ENCODE measurements at places on chromosomes 16 and 17.
A peak's percentile ranks its signal among the peaks of the same experiment; 100 is the strongest.

- no peak for DNase-seq
Measured at GRCh38 chr16:62036101-62036801, at the start of gene CDH8. CDH8 (minus strand) TSS chr16:62036438; CDS start chr16:62021403, 15,035 bp downstream.

GRCh38 chr17:79026376-79027273 lies 2.7 kb downstream of the C1QTNF1 start:
- DNase-seq, result no peak

DNA sequence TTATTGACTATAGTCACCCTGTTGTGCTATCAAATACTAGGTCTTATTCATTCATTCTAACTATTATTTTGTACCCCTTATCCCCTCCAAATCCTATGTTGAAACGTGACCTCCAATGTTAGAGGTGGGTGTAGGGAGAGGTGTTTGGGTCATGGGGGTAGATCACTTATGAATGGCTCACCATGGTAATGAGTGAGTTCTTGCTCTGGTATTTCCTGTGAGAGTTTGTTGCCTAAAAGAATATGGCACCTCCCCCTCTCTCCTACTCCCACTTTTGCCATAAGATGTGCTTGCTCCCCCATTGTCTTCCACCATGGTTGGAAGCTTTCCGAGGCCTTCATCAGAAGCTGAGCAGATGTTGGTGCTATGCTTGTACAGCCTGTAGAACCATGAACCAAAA lies 59.3 kb upstream of the BRD7 start:
- DNase-seq, result no peak

DNA sequence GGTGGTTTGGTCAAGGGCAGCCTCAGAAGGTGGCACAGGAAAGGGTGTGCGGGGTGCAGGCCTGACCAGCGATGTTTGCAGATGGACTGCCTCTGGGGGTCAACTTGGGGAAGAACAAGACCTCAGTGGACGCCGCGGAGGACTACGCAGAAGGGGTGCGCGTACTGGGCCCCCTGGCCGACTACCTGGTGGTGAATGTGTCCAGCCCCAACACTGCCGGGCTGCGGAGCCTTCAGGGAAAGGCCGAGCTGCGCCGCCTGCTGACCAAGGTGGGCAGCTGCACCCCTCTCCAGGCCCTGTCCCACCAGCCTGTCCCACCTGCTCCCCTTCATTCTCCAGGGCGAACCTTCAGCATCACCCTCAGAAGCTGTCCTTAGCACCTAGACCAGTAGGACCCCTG lies 12.5 kb downstream of the DHODH start:
- DNase-seq, result no peak

DNA sequence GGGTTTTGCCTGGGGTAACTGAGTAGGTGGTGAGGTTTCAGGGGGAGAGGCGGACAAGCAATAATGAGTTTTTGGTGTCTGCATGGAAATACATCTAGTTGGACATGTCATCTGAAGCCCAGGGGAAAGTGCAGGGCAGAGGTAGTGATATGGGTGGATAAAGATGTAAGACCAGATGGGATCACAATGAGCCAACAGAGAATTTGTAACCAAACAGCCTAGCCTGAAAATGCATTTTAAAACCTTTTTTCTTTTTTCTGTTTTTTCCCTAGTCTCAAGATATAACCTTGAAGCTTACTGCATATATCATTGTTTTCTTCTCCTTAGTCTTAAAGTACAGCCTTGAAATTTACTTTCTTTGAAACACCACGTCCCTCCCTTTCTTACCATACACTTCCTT lies 3.7 kb upstream of the ZNF19 start:
- DNase-seq, result no peak

- no peak for DNase-seq
Measured at GRCh38 chr17:63479495-63480184, 2.8 kb downstream of the ACE start.

GRCh38 chr17:31394544-31394943 lies 3.1 kb downstream of the RAB11FIP4 start:
- peak; percentile 29 for DNase-seq

- no peak for DNase-seq
Measured at GRCh38 chr17:65633988-65634387, 72.5 kb upstream of the AXIN2 start.

- DNase-seq, result no peak
Measured at GRCh38 chr17:79324194-79324593, 249.6 kb downstream of the ENGASE start.

DNA sequence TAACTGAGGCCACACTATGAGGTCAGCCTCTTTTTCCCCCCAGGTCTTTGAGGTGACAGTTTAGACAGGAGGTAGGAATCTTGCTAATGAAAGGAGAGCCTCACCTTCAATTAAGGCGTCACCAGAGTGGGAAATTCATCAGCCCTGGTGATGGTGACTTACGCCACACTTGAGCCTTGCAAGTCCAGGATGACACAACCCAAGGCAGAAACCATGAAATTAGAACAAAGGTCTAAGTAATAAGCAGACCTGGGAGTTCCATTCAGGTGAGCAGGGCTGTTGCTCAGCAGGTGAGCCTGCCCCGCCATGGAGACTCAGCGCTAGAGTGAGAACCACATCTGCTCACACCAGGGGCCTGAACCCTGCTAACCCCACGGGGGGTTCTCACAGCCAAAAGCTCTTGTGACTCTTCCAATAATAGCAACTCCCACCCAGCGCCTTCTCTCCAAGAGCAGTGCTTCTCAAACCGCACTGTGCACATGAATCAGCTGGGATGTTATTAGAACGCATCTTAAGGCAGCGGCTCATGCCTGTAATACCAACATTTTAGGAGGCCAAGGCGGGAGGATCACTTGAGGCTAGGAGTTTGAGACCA lies 28.7 kb upstream of the KIFC3 start:
- no peak for DNase-seq

- no peak for DNase-seq
Measured at GRCh38 chr16:60818465-60818864, 1217.8 kb downstream of the CDH8 start.

GRCh38 chr17:31787857-31788570 lies 71.0 kb downstream of the COPRS start:
- no peak for DNase-seq

- DNase-seq, result no peak
Measured at GRCh38 chr16:57623251-57624043, 5.0 kb upstream of the ADGRG1 start.

- no peak for DNase-seq
Measured at GRCh38 chr17:82242977-82243647, 14.3 kb downstream of the SLC16A3 start.

DNA sequence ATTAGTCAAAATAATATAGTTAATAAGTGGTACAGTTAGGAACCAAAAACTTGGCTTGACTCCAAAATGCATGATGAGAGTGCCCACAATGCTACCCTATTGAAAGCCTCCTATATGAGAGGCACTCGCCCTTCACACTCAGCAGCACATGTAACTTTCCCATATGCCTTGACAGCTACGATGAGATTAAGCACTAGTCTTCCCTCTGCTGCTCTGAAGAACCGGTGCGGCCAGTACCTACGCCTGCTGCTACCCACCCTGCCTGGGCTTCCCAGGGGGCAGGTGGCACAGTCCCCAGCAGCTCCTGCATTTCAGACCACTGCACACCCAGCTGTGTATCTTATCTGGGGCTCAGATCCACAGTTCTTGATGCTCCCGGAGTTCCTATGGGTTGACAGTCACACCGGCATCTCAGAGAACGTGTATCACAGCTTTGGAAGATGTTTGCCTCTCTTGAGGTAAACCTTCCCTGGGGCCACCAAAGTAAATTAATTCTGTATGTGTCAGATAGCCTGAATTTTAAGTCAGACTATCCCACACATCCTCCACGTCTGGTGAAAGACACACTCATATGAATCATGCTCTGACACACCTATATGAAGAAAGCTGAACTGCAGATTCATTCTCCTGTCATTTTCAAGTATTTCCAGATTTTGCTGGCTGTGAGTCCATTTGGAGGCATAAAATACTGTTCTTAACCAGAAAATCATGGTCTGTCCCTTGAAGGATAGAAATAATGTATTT lies 77.8 kb downstream of the MYH10 start:
- no peak for DNase-seq

- no peak for DNase-seq
Measured at GRCh38 chr17:76879691-76880090, 11.5 kb downstream of the MGAT5B start.

GRCh38 chr16:49467540-49468372 lies 94.2 kb downstream of the C16orf78 start:
- DNase-seq, result no peak

GRCh38 chr16:85878407-85878806 lies 20.6 kb upstream of the IRF8 start:
- DNase-seq, result no peak

DNA sequence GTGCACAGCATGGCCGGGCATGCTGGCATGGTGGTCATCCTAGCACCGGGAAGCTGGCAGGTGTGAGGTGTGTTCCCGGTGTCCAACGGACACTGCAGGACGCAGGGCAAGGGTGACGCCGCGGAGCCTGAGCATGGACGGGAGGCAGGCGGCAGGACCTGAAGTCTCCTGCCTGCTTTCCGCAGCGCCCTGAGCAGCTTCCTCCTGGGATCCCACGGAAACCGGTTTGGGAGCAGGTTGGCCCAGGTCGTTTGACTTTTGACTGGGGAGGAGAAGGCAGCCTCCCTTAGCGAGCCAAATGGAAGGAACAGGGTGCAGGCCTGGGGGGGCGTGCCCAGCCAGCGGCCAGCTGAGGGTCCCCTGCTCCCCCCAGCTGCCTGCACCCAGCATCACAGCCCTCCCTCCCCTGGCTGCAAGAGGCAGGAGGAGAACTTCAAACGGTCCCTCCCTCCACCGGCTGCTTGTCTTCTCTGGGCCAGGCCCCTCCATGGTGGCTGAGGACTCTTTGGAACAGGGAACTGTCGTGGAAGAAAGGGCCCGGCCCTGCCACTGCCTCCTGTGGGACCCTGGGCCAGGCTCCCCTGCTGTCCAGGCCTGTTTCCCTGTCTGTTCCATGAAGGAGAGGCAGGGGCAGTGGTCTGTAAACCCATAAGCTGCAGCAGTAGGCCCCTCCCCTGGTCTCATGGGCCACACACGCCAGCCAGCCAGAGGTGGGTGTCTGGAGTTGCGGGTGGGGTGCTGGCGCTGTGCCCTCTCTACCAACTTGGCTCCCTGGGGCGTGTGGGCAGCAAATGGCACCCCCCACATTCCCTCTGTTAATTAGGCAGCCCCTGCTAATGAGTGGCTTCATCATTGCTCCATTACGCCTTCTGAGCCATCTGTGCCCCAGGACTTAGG lies 7.8 kb upstream of the ADGRG1 start:
- DNase-seq, result no peak

DNA sequence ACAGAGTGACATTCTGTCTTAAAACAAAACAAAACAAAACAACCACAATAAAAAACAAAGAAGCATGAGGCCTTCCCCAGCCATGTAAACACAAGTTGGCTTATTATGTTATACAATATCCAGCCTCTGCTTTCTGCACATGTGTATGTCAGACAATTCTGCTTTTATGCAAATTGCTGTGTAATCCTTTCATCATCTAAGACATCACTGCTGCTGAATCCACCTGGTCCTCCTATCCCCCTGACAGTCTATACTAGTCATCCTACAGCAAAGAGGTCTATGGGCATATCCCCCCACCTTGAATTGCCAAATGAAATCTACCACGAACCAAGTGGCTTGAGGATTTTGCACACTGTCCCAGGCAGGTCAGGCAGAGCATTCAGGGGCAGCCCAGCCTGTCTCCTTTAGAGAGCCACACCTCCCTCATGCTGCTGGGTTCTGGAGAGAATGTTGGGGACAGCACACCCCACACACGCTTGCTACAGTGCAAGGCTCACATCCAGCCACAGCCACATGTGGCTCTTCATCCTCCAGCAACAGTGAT lies 339.6 kb upstream of the CDH5 start:
- no peak for DNase-seq

DNA sequence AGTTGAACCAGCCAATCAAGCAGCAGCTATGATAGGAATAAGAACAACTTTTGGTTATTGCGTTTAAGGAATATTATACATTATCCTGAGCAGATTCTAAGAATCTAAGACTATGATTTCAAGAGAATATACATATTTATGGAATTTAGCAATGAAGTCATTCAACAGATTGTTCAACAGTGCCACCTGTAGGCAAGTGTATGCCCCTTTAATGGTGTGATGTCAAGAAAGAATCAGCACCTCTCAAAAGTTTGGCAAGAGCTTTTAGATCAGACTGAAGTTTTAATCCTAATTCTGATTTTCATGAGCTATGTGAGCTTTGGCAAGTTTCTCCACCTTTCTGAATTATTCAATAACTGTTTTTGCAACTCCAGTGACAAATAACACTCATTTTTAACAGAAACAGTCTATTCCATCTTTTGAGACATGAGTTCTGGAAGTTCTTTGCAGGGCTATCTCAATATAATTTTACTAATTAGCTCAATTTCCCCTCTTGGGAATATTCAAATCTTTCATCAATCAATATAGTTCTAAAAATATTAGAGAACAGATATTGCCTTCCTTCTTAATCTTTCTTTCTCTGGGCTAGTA lies 474.3 kb upstream of the TOM1L1 start:
- DNase-seq, result no peak

- DNase-seq, result no peak
Measured at GRCh38 chr17:42685831-42686230, 3.5 kb downstream of the CNTNAP1 start.

- no peak for DNase-seq
Measured at GRCh38 chr17:10116753-10117420, 81.5 kb downstream of the GAS7 start.

DNA sequence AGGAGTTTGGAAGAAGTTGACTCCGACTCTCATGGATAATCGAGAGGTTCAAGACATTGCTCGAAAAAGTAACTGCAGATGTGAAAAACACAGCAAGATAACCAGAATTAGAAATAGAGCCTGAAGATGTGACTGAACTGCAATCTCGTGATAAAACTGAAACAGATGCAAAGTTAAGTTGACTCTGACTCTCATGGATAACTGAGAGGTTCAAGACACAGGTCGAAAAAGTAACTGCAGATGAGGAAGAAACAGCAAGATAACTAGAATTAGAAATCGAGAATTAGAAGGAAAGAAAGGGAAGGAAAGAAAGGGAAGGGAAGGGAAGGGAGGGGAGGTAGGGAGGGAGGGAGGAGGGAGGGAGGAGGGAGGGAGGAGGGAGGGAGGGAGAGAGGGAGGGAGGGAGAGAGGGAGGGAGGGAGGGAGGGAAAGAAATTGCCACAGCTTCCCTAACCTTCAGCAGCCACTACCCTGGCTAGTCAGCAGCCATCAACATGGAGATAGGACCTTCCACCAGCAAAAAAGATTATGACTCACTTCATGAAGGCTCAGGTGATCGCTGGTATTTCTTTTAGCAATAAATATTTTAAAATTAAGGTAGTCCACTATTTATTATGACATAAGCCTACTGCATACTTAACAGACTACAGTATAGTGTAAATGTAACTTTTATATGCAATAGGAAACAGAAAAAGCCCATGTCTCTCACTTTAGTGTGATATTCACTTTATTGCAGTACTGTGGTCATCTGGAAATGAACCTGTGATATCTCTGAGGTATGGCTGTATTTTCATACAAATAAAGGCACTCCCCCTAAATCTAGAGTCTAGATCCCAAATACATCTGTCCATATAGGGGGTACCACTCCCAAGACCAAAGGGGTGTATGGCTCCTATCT lies 68.3 kb downstream of the KANSL1 start:
- no peak for DNase-seq

DNA sequence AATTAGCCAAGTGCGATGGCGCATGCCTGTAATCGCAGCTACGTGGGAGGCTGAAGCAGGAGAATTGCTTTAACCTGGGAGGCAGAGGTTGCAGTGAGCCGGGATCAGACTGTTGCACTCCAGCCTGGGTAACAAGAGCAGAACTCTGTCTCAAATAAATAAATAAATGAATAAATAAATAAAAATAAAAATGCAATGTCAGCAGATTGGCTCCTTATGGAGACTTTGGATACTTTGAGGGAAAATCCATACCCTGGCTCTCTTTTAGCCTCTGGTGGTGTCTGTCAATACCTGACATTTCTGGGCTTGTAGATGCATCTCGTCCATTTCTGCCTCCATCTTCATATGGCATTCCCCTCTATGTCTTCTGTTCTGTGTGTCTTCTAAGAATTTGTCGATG lies 66.7 kb downstream of the RBFOX1 start:
- no peak for DNase-seq

All from stimulated activated CD8-positive, alpha-beta memory T cell treated with anti-CD3 and anti-CD28 coated beads, Interleukin-4, amount 100 ng/mL, for 24 hours (primary cell).